ENCODE measurements at places on chromosomes 2 and 18. TPM values are rescaled to one million over a fixed set of nuclear protein-coding genes. Genes with fewer than 3 reads are reported as not detected.

The PTGR3 gene
- total RNA-seq, result 15.4 TPM

DNA sequence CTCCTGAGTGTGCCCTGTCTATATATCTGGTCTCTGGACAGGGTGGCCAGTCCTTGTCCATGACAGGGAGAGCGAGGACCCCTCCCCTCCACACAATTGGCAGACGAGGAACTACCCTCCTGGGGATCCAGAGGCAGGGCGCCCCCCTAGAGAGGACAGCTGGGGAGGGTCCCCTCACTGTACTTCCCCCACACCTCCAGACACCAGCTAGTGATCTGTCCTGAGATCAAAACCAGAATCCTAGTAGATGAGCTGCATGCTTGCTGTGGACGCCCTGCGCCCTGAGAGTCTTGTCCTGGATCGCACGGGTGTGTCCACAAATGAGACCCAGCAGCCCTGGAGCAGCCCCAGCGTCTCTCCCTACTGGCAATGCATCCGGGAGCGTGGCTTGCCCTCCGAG is 83.4 kb upstream of the PXDN start:
- no peak overlapping the region for H3K4me3 ChIP-seq
- no peak for DNase-seq
- H3K36me3 ChIP-seq, result no peaks in the 10 kb centered on the region
- peaks cover 2% of the 10 kb centered on the region for H3K4me1 ChIP-seq

DNA sequence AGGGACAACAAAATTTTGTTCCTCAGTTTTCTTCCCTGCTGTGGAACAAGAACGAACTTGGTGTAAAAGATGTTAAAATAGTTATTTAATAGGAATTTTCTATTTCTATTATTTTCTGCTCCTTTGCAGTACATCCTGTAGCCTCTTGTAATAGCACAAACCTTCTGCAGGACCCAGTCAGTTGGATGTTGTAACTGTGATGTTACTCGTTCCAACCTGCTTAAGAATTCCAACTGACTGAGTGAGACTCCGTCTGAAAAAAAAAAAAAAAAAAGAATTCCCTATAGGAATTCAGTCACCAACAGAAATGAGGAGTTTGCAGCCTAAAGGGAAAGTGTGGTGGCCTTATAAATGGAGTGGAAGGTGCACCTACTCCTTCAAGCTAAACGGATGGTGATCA is 46.4 kb upstream of the CDH20 start:
- H3K27me3 ChIP-seq, result no peaks in the 10 kb centered on the region
- no peak overlapping the region for H3K27ac ChIP-seq
- no peak for DNase-seq
- H3K4me3 ChIP-seq, result no peak overlapping the region
- no peaks in the 10 kb centered on the region for H3K36me3 ChIP-seq
- H3K4me1 ChIP-seq, result no peaks in the 10 kb centered on the region

- no peak overlapping the region for H3K27ac ChIP-seq
- H3K36me3 ChIP-seq, result no peaks in the 10 kb centered on the region
- H3K4me3 ChIP-seq, result no peak overlapping the region
- no peaks in the 10 kb centered on the region for H3K4me1 ChIP-seq
These were observed 3.1 kb downstream of the ARHGEF33 start for GRCh38 chr2:38892819-38893218.

DNA sequence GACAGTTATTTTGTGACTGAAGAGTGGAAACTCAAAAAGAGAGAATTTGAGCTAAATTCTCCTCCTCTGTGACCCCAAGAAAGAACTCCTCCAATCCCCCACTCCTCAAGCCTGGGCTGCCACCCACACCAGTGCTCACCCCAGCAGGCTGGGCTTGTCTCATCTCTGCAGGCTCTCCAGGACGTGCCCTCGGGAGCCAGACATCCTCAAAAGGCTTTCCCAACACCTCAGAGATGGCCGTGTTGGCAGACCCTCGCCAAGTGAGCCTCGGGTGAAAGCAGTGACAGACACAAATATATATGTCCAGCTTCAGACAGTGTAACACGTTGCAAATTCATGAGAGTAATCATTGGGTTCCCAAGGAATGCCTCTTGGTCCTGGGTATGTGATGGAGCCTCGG is 377.7 kb upstream of the SALL3 start:
- no peaks in the 10 kb centered on the region for H3K27me3 ChIP-seq
- no peak for DNase-seq
- no peaks in the 10 kb centered on the region for H3K36me3 ChIP-seq
- H3K27ac ChIP-seq, result no peak overlapping the region
- no peaks in the 10 kb centered on the region for H3K4me1 ChIP-seq

- H3K27me3 ChIP-seq, result no peaks in the 10 kb centered on the region
- no peak for DNase-seq
- no peak overlapping the region for H3K27ac ChIP-seq
- H3K36me3 ChIP-seq, result no peaks in the 10 kb centered on the region
- no peaks in the 10 kb centered on the region for H3K4me1 ChIP-seq
- no peak overlapping the region for H3K4me3 ChIP-seq
These were observed 183.7 kb downstream of the INO80D start for GRCh38 chr2:205902041-205902899.

DNA sequence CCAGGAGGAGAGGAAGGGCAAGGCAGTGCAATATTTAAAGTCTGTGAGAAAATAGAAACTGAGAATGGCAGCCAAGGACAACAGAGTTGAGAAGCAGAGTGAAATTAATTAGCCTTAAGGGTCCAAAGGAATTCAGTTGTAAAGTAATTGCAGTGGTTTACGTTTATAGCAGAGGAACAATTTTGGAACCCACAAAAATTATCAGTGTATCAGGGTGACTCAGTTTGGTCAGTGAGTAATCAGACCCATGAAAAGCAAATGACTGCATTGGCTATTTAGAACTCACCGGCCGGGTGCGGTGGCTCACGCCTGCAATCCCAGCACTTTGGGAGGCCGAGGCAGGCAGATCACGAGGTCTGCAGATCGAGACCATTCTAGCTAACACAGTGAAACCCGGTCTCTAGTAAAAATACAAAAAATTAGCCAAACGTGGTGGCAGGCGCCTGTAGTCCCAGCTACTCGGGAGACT is 245.8 kb upstream of the SLC39A10 start:
- no peak overlapping the region for H3K27ac ChIP-seq
- H3K4me3 ChIP-seq, result no peak overlapping the region

- H3K27me3 ChIP-seq, result no peaks in the 10 kb centered on the region
- DNase-seq, result no peak
- no peaks in the 10 kb centered on the region for H3K36me3 ChIP-seq
- H3K4me1 ChIP-seq, result no peaks in the 10 kb centered on the region
- H3K27ac ChIP-seq, result no peak overlapping the region
- H3K4me3 ChIP-seq, result no peak overlapping the region
These were observed 92.0 kb upstream of the SNTG2 start for GRCh38 chr2:858646-859045.

The CDCA7 gene
- 2.3 TPM for total RNA-seq

- no peak overlapping the region for H3K27ac ChIP-seq
- no peaks in the 10 kb centered on the region for H3K4me1 ChIP-seq
- H3K27me3 ChIP-seq, result no peaks in the 10 kb centered on the region
These were observed 80.0 kb upstream of the ERBB4 start for GRCh38 chr2:212618636-212619035.

DNA sequence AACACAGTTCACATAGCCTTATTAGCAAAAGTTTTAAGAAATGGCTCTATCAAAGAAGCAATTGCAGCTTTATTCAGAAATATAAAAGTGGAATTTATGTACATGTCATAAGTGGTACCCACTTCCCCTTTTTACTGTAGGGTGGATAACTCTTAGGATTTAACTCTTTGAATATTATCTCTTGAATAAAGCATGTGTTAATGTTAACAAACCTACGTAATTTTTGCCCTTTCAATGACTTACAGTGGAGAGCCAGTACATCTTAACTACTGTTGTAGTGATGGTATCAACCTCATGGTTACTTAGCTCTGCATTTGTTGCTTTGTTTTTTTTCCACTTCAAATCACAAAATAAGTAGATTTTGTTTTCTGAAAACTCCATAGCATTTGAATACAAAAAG is 8.8 kb downstream of the NABP1 start:
- no peak overlapping the region for H3K4me3 ChIP-seq
- H3K27me3 ChIP-seq, result no peaks in the 10 kb centered on the region
- H3K36me3 ChIP-seq, result no peaks in the 10 kb centered on the region
- no peak overlapping the region for H3K27ac ChIP-seq
- no peaks in the 10 kb centered on the region for H3K4me1 ChIP-seq
- no peak for DNase-seq

DNA sequence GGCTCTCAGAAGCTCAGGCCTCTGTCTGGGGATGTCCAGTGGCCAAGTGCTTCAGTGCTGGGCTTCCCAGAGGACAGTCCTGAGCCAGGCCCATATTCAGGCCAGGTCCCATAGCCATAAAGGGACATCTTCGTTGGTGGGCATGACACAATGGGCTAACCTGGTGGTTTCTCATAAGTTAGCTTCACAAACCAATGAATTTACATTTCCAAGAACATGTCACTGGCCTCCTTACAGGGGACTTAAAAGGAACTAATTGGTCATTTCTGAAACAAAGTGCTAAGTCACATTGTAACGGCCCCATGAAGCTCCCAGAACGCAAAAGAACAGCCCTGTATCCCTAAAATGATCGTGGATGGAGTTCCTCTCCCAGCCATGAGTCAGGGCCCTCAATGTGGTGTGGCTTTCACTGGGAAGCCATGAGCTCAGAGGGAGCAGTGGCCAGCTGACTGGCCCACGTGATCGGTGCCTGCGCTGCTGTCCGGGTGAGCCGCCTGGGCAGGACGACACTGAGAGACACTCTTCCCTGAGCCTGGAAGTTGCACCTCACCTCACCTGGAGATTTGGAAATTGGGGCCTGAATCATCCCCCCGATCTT is 163.7 kb upstream of the APCDD1 start:
- H3K27ac ChIP-seq, result no peak overlapping the region
- no peaks in the 10 kb centered on the region for H3K27me3 ChIP-seq
- no peaks in the 10 kb centered on the region for H3K4me1 ChIP-seq

The OSBPL6 gene
- total RNA-seq, result 4.2 TPM

DNA sequence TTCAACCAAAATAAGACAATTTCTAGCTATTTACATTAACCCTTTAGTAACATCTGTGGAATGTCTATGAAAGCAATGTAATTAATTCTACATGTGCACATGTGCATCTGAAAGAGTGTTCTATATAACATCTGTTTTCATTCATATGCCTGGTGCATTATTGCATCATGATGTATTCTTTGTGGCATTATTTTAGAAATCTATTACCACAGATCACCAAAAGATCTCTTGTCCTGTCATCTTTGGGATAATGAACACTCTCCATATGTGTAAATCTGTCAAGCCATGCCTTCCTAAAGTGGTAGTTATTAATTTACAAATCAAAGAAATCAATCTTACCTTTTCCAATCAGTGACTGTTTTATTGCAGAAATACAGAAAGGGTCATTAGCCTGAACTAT is 86.9 kb downstream of the TRIB2 start:
- peaks cover 10% of the 10 kb centered on the region for H3K4me1 ChIP-seq
- no peak overlapping the region for H3K4me3 ChIP-seq
- DNase-seq, result no peak
- H3K36me3 ChIP-seq, result no peaks in the 10 kb centered on the region

GRCh38 chr2:74373221-74373676 is 6.9 kb downstream of the DCTN1 start:
- DNase-seq, result no peak
- no peak overlapping the region for H3K27ac ChIP-seq
- H3K4me3 ChIP-seq, result no peak overlapping the region
- no peaks in the 10 kb centered on the region for H3K36me3 ChIP-seq

DNA sequence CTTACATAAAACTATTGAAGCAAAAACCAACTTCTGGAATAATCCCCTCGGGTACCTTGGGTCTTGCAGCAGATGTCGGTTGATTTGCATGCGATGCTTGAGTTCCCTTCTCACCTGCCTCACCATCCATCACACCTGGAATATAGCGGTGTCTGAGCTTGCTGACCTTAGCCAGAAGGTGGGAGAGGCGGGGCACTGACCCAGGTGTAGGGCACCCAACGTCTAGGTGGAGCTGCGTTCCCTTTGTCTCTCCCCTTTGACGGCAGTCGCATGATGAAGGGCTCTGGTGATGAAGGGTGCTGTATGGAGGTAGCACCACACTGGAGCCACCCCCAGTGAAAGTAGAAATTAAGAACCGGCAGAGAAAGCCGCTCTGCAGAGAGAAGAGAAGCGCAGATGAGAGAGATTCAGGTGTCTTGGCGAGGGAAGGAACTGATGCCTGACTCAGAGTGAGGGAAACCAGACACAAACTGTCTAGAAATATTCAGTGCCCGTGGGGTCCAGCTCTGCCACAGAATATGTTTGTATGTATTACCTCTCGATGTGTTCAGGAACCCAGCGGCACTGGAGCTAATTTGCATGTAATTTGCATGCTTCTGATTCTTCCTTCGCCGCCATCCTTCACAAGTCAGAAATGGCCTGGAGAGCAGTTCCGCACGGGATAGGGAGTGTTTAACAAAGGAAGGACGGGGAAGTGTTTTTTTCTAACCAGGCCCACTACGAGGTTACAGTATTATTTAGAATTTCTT is 19.4 kb upstream of the MBP start:
- no peak for DNase-seq
- no peaks in the 10 kb centered on the region for H3K27me3 ChIP-seq
- H3K27ac ChIP-seq, result no peak overlapping the region
- H3K4me1 ChIP-seq, result peaks cover 2% of the 10 kb centered on the region

DNA sequence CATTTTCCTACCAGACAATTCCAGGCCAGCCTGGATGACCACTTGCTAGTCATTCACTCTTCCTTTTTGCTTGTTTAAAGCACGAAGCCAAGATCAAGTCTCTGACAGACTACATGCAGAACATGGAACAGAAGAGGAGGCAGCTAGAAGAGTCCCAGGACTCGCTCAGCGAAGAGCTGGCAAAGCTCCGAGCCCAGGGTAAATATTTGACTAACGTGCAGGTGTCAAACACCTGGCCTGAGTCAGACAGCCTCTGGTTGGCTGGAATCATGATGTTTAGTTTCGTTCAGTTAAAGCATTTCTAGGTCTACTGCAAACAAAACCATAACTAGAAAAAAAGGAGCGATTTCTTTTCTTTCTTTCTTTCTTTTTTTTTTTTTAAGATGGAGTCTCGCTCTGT is 44.2 kb upstream of the LYPD6B start:
- no peaks in the 10 kb centered on the region for H3K4me1 ChIP-seq
- no peaks in the 10 kb centered on the region for H3K27me3 ChIP-seq
- no peak overlapping the region for H3K4me3 ChIP-seq
- H3K27ac ChIP-seq, result no peak overlapping the region
- no peak for DNase-seq

The IGFBP2 gene
- total RNA-seq, result 165 TPM
